Thyroid gland (tissue), 4 donors: ENCODE measurements at places on chromosomes 5 and 9. TPM values are rescaled to one million over a fixed set of nuclear protein-coding genes. Genes with fewer than 3 reads are reported as not detected.

DNA sequence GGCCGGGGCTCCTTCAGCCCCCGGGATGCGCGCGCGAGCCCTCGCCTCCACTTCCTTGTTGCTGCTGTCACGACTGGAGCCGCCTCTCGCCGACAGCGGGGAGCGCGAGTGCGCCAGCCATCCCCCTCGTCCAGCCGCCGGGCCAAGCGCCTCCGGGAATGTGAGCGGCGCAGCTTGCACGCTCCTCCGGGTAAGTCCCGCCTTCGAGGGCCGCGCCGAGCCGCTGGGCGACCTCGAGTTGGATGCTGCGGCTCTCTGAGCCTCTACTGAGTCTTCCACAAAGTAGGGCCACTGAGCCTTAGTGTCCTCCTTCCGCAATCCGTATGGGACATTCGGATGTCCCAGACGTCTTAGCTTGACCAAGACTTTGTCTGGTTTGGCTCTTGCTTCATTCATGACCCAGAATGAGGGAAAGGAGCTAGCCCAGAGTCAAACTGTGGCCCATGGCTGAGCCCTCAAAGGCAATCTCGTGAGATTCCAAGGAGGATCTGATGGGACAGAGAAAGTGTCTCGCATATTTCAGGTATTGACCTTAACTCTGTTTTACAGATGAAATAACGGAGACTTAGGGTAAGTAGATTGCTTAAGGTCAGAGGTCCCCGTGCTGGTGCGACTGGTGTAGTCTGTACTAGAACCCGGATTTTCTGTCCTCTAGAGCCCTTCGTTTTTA lies 586 bp downstream of the HMGXB3 start:
- H3K27ac ChIP-seq: peak overlapping the region; percentile 95
- H3K4me1 ChIP-seq: peaks cover 21% of the 10 kb centered on the region
- no peaks in the 10 kb centered on the region for H3K27me3 ChIP-seq
- DNase-seq: peak; percentile 36
- peak overlapping the region; percentile 97 for H3K4me3 ChIP-seq

Gene OR1L1
- total RNA-seq: not detected

- no peaks in the 10 kb centered on the region for H3K36me3 ChIP-seq
- H3K27ac ChIP-seq: no peak overlapping the region
- H3K4me3 ChIP-seq: no peak overlapping the region
- H3K27me3 ChIP-seq: no peaks in the 10 kb centered on the region
Observed at GRCh38 chr5:146633323-146633764, 117.4 kb upstream of the GPR151 start.

Gene ATP10B
- total RNA-seq: 0.42 TPM

GRCh38 chr5:159899067-159900049 lies 16.9 kb upstream of the ADRA1B start:
- peaks cover 9% of the 10 kb centered on the region for H3K4me1 ChIP-seq
- no peak overlapping the region for H3K4me3 ChIP-seq
- no peaks in the 10 kb centered on the region for H3K36me3 ChIP-seq
- H3K27ac ChIP-seq: no peak overlapping the region

DNA sequence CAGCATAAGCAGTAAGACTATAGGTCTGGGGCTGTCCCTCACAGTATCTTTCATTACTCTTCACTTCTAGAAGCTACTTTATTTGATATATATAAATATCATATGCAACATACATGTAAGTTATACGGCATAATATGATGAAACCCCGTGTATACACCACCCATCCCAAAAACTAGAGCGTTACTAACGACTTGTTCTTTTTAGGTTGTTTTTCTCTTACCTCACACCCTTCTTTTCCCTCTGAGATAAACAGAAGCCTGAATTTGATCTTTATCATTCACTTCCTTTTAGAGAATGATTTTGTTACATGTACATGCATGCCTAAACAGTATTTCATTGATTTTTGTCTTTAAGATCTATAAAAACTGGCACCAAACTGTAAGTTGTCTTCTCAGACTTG lies 3.7 kb downstream of the TRMO start:
- H3K4me1 ChIP-seq: peaks cover 25% of the 10 kb centered on the region
- H3K27me3 ChIP-seq: no peaks in the 10 kb centered on the region
- no peak overlapping the region for H3K4me3 ChIP-seq

- peaks cover 3% of the 10 kb centered on the region for H3K36me3 ChIP-seq
- H3K4me3 ChIP-seq: peak overlapping the region; percentile 65
- peaks cover 7% of the 10 kb centered on the region for H3K4me1 ChIP-seq
- no peaks in the 10 kb centered on the region for H3K27me3 ChIP-seq
Observed at GRCh38 chr5:179858241-179858585, 404 bp downstream of the MRNIP start.

Gene MEF2C
- total RNA-seq: 55.2 TPM

Gene STK32A
- 2.5 TPM for total RNA-seq

Gene PCDHA6
- total RNA-seq: 0.78 TPM

DNA sequence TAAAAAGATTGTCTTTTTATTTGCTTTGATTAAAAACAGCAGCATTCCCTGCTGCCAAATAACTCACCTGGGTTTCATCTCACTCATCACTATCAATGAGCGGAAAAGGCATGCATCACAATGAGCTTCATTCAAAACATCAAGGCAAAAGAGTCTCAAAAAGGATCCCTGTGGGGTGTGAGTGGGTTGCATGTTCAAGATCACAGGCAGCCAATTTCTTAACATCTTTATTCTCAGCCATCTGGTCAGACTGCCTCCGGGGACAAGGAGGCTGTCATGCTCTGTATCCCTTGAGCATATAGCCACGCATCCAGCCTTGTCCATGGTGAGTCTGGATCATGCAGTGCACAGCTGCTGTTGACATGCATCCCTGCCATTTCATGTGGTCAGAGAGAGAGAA lies 117.1 kb downstream of the ICE1 start:
- DNase-seq: no peak
- H3K4me1 ChIP-seq: peaks cover 3% of the 10 kb centered on the region
- H3K4me3 ChIP-seq: no peak overlapping the region
- H3K27ac ChIP-seq: no peak overlapping the region

DNA sequence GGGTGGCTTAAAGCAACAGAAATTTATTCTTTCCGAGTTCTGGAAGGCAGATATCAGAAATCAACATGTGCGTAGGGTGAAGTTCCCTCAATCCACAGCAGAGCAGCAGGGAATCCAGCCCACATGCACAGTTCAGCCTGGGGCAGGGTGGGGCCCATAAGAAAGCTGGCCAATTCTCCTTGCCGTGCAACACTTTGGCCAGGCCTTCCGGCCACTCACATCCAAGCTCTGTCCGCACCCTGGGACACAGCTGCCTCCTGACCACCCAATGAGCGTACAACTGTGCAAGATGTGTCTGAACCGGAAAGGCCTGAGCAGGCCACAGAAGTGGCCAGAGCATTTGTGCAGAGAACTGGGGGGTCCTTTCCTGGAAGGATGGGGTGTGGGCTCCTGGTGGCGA lies 274.9 kb downstream of the GADD45G start:
- H3K27me3 ChIP-seq: no peaks in the 10 kb centered on the region
- H3K4me3 ChIP-seq: no peak overlapping the region
- H3K4me1 ChIP-seq: no peaks in the 10 kb centered on the region
- no peak for DNase-seq

- no peaks in the 10 kb centered on the region for H3K4me1 ChIP-seq
- H3K27me3 ChIP-seq: no peaks in the 10 kb centered on the region
- H3K4me3 ChIP-seq: no peak overlapping the region
- no peaks in the 10 kb centered on the region for H3K36me3 ChIP-seq
Observed at GRCh38 chr9:22257026-22257816, 189.4 kb upstream of the DMRTA1 start.

- peaks cover 18% of the 10 kb centered on the region for H3K4me1 ChIP-seq
- H3K27me3 ChIP-seq: no peaks in the 10 kb centered on the region
- peak overlapping the region; percentile 83 for H3K27ac ChIP-seq
- DNase-seq: peak; percentile 62
- H3K4me3 ChIP-seq: peak overlapping the region; percentile 28
Observed at GRCh38 chr9:129597355-129598088, 23.4 kb downstream of the C9orf50 start.

DNA sequence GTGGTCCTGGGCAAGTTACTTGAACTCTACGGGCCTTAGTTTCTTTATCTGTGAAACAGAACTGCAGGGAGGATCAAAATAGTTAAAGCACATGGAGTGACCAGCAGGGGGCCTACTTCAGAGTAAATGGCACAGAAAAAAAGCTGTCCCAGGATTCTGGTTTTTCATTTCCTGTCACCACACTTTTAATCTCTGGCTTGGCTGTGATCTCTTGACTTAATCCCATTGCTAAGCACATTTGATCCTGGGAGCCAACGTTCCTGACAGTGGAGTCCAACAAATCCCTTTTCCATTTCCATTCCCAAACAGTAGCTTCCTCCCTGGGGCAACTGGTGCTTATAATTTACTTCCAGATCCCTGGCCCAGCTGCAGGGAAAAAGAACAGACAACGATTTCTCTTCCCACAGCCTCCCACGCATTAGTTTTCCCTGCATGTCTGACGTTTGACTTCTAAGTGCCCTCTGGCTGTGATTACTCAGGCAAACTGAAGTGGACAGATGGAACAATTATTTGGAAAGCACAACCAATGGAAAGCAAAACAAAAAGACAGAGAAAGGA lies 136.5 kb upstream of the STK32A start:
- H3K4me3 ChIP-seq: no peak overlapping the region
- no peaks in the 10 kb centered on the region for H3K36me3 ChIP-seq
- no peaks in the 10 kb centered on the region for H3K27me3 ChIP-seq
- H3K27ac ChIP-seq: peak overlapping the region; percentile 75
- H3K4me1 ChIP-seq: peaks cover 4% of the 10 kb centered on the region
- peak; percentile 68 for DNase-seq

- no peaks in the 10 kb centered on the region for H3K27me3 ChIP-seq
- H3K36me3 ChIP-seq: no peaks in the 10 kb centered on the region
- H3K4me3 ChIP-seq: no peak overlapping the region
- no peak for DNase-seq
- no peaks in the 10 kb centered on the region for H3K4me1 ChIP-seq
Observed at GRCh38 chr9:105500108-105500766, 52.4 kb downstream of the FSD1L start.

- no peaks in the 10 kb centered on the region for H3K4me1 ChIP-seq
- H3K36me3 ChIP-seq: no peaks in the 10 kb centered on the region
- no peak for DNase-seq
- no peak overlapping the region for H3K27ac ChIP-seq
- H3K27me3 ChIP-seq: no peaks in the 10 kb centered on the region
Observed at GRCh38 chr5:40315126-40315525, 364.6 kb upstream of the PTGER4 start.

GRCh38 chr9:136361754-136362449 lies 1.6 kb downstream of the DNLZ start:
- H3K4me3 ChIP-seq: no peak overlapping the region
- no peak overlapping the region for H3K27ac ChIP-seq
- no peak for DNase-seq

- H3K4me3 ChIP-seq: no peak overlapping the region
- no peaks in the 10 kb centered on the region for H3K36me3 ChIP-seq
- no peak overlapping the region for H3K27ac ChIP-seq
- H3K27me3 ChIP-seq: no peaks in the 10 kb centered on the region
- H3K4me1 ChIP-seq: no peaks in the 10 kb centered on the region
- no peak for DNase-seq
Observed at GRCh38 chr9:96199006-96199405, 103.0 kb downstream of the HSD17B3 start.

Gene UIMC1
- total RNA-seq: 32.8 TPM

Gene DOCK8
- 13.9 TPM for total RNA-seq

- H3K27ac ChIP-seq: peak overlapping the region; percentile 68
- no peak overlapping the region for H3K4me3 ChIP-seq
- peak; percentile 12 for DNase-seq
- no peaks in the 10 kb centered on the region for H3K27me3 ChIP-seq
- H3K36me3 ChIP-seq: no peaks in the 10 kb centered on the region
Observed at GRCh38 chr9:87063246-87063645, 115.9 kb upstream of the GAS1 start.

Gene PLEKHG4B
- 10.9 TPM for total RNA-seq

Gene ANKRD31
- 0.24 TPM for total RNA-seq
